Ecto neural progenitor cell (in vitro differentiated cells): ENCODE measurements at places on chromosomes 13 and 19.

GRCh38 chr19:7619671-7620441 is 9.5 kb downstream of the XAB2 start:
- no peak for DNase-seq

DNA sequence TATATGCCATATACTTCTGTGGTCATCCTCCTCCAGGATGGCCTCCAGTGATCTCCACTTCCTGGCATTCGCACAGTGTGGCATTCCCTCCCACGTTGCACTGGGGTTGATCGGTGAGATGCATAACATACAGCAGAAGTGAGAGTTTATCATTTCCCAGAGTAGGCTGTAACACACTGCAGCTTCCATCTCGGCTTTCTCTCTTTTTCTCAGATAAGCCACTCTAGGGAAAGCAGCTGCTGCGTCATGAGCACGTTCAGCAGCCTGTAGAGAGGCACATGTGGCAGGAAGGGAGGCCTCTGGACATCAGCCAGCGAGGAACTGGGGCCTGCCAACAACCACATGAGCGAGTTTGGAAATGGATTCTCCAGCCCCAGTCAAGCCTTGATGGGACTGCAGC is 807.1 kb downstream of the DIAPH3 start:
- no peak for DNase-seq

DNA sequence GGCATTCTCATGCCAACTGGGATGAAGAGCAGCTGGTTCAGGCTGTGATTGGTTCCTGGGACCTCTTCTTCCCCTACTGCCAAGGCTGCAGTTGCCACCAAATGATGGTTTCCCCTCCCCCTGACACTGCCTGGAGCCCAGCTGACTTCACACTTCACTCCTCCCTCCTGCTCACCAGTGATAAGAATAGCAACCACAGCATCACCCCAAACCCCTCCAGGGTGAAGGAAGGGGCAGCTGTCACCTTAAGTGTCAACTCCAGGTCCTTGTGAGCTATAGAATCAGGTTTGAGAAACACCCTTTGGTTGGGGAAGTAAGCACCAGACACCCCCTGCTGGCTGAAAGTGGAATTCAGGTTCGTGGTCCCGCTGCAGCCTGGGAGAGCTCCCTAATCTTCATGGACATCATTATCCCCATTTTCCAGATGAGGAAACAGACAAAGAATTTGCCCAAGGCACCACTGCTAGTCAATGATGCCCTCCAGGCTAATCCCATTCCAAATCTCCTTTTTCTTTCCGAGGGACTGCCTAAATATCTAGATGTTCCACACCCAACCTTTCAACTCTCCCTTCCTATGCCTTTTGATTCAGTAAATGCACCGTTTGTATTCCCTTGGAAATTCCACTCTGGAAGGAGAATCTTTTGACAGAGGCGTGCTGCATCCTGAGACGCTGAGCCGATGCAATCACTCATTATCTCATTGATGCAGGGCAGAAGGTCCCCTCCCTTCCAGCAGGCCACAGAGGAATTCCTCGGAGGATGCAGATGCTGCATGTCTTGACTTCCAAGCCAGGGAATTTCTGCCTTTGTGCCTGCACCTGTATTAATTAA is 50.6 kb upstream of the UQCRFS1 start:
- peak; percentile 78 for DNase-seq

GRCh38 chr13:93951108-93951507 is 528.4 kb downstream of the DCT start:
- no peak for DNase-seq

- no peak for DNase-seq
Measured at GRCh38 chr19:13993590-13994300, 12.4 kb downstream of the RFX1 start.

- no peak for DNase-seq
Measured at GRCh38 chr19:4951656-4952055, 17.3 kb upstream of the KDM4B start.

- no peak for DNase-seq
Measured at GRCh38 chr13:46181840-46182490, at the start of gene LCP1. LCP1 (minus strand) TSS chr13:46182177; CDS start chr13:46159662, 22,515 bp downstream.

GRCh38 chr19:6271251-6271650 is 8.5 kb downstream of the MLLT1 start:
- no peak for DNase-seq

DNA sequence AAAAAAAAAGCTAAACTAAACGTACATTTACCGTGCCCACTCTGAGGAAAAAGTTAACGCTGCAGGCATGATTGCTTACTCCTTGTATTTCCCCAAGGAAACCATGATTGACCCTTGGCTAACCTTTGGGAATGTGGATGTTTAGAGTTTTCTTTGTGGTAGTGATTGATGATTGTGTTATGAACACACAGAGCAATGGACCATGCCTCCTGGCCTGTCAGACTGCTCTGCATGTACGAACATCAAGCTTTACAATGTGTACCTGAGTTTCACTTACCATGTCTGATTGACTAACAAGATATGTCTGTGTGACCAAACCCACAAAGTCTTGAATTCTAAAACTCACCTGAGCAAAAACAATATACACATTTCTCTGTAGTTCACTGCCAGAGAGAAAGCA is 35.1 kb downstream of the MYCBP2 start:
- no peak for DNase-seq

DNA sequence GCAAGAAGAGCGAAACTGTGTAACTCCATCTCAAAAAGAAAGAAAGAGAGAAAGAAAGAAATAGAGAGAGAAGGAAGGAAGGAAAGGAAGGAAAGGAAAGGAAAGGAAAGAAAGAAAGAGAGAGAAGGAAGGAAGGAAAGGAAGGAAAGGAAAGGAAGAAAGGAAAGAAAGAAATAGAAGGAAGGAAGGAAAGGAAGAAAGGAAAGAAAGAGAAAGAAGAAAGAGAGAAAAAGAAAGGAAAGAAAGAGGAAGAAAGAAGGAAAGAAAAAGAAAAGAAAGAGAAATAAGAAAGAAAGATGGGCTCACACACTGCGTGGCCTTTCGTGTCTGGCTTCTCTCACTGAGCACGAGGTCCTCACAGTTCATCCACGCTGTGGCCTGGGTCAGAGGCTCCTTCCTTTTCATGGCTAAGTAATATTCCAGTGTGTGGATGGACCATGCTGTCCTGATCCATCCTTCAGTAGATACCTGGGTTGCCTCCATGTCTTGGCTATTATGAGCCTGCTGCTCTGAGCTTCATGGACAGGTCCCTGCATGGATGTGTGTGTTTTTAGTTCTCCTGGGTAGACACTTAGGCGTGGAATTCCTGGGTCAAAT is 67.4 kb upstream of the NFIC start:
- DNase-seq, result no peak

DNA sequence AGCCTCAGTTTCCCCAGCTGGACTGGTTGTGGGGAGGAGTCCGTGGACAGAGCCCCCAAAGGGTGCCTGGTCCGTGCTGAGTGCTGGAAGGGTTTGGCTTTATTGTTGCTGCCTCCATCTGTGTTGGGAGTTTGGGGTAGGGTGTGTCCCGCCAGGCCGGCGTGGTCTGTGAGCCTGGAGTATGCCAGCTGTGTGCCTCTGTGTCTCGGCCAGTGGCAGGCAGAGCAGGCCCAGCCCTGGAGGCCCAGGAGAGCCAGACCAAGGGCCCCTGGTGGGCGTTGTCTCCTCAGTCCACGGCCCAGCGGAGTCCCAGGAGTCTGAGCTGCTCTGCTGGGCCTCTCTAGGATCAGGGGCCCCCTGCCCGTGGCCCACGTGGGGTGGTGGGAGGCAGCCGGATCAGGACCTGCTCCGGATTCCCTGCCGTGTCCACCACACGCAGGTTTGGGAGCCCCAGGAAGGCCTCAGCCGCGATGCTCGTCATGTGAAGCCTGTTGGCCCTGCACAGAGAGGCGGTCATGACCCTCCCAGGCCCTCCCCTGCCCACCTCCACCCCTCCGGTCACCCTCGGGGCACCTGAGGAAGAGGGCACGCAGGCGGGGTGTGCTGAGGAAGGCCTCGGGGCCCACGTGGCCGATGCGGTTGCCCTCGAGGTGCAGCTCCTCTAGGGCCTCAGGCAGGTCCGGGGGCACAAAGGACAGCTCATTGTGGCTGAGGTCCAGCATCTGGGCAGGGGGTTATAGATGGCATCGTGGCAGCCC is 6.6 kb downstream of the PODNL1 start:
- DNase-seq, result no peak

GRCh38 chr13:30785191-30785850 is 50.0 kb downstream of the ALOX5AP start:
- no peak for DNase-seq

DNA sequence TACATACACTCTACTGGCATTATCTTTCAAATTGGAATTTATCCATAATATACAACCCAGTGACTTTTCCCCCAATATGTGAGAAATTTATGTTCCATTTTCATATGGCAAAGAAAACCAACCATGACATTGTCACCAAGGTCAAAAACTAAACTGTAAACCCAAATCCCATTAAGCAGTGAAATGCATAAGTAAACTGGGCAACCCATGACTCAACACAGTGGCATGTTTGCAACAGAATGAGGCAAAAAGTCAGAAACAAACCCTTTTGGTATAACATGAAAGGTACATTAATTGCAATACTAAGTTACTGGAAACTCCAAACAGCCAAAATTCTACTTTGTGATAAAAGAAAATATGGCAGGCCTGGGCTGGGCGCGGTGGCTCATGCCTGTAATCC is 4.9 kb downstream of the ZNF878 start:
- no peak for DNase-seq

- no peak for DNase-seq
Measured at GRCh38 chr13:110812121-110812868, 98.8 kb downstream of the ING1 start.

GRCh38 chr19:47232422-47233211 is 1.6 kb upstream of the BBC3 start:
- no peak for DNase-seq
